ENCODE measurements at places on chromosomes 11 and 22.

GRCh38 chr11:88807349-88807748 lies 258.4 kb downstream of the GRM5 start:
- no peak for DNase-seq

DNA sequence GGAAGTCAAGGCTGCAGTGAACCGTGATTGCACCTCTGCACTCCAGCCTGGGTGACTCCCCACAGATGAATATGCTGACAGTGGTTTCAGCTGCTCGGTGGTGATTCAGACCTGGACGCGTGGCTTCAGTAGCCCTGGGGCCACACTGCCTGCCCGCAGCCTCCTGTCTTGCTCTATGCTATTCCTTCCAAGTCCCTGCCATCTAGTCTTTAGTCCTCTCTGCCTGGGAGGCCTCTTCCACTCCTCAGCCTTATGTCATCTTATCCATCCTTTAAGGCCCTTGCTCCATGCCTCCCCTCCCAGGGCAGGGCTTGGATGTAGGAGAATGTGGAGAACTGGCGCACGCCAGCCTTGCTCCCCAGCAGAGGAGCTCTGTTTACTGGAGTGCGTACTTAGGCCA lies 23.0 kb downstream of the YDJC start:
- DNase-seq = no peak

- DNase-seq = no peak
These were observed 37.0 kb upstream of the TIMP3 start for GRCh38 chr22:32764330-32765131.

GRCh38 chr11:3002871-3003270 lies 10.7 kb upstream of the NAP1L4 start:
- DNase-seq = no peak

GRCh38 chr22:32352681-32353080 lies 5.0 kb upstream of the RFPL3 start:
- DNase-seq = no peak

- no peak for DNase-seq
These were observed 265.7 kb downstream of the OR4C45 start for GRCh38 chr11:50298182-50298988.

DNA sequence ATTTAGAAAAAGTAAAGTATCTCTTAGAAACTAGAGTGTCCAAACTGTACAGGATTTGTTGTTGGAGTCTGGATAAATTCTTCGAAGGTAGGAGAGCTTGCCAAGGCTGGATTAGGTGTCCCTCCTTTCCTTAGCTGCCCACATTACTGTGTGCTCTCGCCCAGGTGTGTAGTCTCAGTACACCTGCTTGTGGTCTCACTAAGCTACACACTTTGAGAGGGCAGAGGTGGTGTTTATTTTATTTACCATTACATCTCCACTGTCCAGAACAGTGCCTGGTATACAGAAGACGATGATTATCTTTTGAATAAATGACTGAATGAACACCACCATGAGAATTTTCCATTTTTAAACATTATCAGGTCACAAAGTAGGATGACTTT lies 36.5 kb downstream of the VSIG10L2 start:
- no peak for DNase-seq

DNA sequence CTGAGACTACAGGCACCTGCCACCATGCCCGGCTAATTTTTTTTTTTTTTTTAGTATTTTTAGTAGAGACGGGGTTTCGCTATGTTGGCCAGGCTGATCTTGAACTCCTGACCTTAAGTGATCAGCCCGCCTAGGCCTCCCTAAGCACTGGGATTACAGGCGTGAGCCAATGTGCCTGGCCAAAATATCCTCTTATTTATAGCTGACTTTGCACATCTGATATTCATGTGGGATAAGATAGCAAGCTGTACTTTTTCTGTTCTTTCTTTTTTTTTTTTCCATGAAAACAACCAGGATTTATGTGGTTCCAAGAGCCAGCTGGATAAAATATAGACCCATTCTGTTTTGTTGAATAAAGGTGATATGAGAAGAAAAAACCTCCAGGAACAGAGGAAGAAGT lies 12.1 kb upstream of the XBP1 start:
- no peak for DNase-seq

DNA sequence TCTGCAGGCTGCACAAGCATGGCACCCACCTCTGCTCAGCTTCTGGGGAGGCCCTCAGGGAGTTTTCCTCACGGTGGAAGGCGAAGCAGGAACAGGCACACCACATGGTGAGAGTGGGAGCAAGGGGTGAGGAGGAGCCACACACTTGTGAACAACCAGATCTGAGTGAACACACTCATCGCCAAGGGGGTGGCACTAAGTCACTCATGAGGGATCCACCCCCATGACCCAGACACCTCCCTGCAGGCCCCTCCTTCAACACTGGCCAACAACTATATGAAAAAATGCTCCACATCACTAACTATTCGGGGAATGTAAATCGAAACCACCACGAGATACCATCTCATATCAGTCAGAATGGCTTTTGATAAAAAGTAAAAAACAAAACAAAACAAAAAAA lies 722 bp upstream of the KRTAP5-2 start:
- no peak for DNase-seq

- no peak for DNase-seq
These were observed 31.4 kb upstream of the CCDC89 start for GRCh38 chr11:85717429-85717828.

GRCh38 chr11:134802116-134802515 lies 390.1 kb upstream of the B3GAT1 start:
- no peak for DNase-seq

- no peak for DNase-seq
These were observed 32.2 kb downstream of the ARAP1 start for GRCh38 chr11:72720047-72720446.

- DNase-seq = no peak
These were observed 9.7 kb downstream of the LRFN4 start for GRCh38 chr11:66866511-66866986.

GRCh38 chr11:116649268-116649667 lies 123.5 kb downstream of the BUD13 start:
- no peak for DNase-seq

GRCh38 chr22:35140879-35141745 lies 75.2 kb downstream of the ISX start:
- no peak for DNase-seq

- DNase-seq = no peak
These were observed 63.5 kb downstream of the SIK2 start for GRCh38 chr11:111665777-111666176.

GRCh38 chr11:70423523-70424505 lies 25.5 kb downstream of the CTTN start:
- DNase-seq = no peak

All from activated CD4-positive, CD25-positive, alpha-beta regulatory T cell (primary cell).